ENCODE measurements at places on chromosomes 2 and 18.

GRCh38 chr2:131584940-131585339, 57.3 kb downstream of the CCDC74A start:
- no peak for DNase-seq

DNA sequence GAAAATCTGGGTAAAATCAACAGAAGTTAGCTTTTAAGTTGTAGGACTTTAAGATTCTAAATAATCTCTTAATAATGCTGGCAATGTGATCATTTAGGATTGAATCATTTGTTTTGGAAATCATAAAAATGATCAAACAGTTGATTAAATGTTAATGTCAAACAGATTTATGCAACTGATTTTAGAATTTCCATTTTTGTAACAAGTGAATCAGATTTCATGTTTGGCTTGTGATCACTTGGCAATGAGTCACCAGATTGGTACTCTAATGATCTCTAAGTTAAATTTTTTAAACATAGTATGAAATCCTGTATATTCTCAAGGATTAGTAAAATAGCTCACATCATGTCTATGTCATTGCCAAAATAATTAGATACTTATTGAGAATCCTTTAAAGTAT, 50.1 kb upstream of the UNC80 start:
- no peak for DNase-seq

GRCh38 chr2:212979046-212979612, 172.3 kb downstream of the IKZF2 start:
- DNase-seq = no peak

- DNase-seq = no peak
Measured at GRCh38 chr18:48238206-48238605, 171.0 kb downstream of the ZBTB7C start.

DNA sequence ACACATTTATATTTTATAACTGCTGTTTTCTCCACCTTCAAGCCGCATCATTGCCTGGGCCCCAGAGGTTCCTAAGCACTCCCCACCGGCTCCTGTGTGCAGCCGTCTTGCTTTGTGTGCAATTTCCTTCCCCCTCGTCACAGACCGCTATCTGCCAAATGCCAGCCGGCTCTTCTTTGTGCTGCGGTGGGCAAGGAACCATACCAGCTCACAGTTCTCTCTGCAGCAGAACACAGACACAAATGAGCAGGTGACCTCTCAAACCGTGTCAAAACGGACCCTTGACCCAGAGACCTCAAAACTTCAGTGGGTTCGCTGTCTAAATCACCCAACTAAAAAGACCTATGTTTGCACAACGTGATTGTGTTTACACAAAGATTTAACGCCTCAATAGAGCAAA, 58.2 kb downstream of the KLF7 start:
- no peak for DNase-seq

DNA sequence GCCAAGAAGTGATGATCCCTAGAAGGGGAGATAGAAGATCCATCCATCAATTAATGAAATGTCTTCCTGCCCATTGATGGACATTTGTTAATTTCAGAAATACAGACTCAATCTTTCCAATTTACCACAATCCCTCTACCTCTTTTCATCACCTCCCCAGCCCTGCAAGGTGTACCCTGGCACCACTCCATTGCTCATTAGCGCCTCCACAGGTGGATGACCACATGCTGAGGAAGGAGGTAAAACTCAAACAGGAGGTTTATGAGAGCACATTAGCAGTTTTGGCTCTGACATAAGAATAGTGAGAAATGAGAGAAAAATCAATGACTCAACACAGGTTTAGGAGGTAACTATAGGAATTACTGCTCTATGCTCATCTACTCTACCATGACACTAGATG, 208.0 kb downstream of the C1D start:
- no peak for DNase-seq

DNA sequence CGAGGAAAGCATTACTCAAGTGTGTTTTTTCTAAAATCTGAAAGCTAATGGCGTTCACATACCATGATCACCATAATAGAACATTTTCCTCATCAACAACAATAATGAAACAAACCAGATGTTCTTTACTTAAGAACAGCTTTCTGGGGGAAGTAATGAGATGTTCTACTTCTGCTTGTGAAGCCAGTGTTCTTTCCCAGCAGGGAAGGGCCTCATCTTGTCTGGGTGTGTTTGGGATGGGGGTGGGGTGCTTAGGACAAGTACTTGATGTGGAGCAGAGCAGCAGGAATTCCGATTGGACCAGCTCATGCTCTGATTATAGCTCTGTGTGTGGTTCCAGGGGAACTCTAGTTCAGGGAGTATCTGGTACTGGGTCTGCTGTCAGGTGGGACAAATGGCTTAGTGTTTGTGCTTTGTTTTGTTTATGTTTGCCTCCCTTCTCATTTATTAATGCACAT, 163.0 kb upstream of the NOSTRIN start:
- no peak for DNase-seq

- DNase-seq = no peak
Measured at GRCh38 chr2:68971591-68972231, 2.7 kb upstream of the GKN1 start.

- DNase-seq = no peak
Measured at GRCh38 chr2:9310377-9310776, 103.8 kb downstream of the ASAP2 start.

DNA sequence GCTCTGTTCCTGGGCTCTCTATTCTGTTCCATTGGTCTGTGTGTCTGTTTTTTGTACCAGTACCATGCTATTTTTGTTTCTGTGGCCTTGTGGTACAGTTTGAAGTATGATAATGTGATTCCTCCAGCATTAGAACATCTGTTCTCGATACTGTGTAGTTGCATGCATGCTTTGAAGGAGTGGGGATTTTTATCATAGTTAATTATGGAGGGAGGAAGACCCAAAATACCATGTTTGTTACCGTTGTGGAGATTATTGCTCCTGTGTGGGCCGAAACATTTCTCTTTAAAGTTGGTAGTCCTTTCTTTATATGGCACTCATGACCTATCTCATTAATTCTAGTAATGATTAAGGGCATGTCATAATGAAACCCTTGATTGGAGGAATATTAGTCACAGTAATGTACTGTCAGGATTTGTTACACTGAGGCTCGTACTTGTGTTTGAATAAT, 87.6 kb downstream of the TTC27 start:
- no peak for DNase-seq

GRCh38 chr2:157290525-157290924, 33.0 kb downstream of the GALNT5 start:
- DNase-seq = no peak

GRCh38 chr2:238473014-238473413, 46.3 kb downstream of the ASB1 start:
- no peak for DNase-seq

- DNase-seq = no peak
Measured at GRCh38 chr2:115389024-115389423, 946.6 kb downstream of the DPP10 start.

- no peak for DNase-seq
Measured at GRCh38 chr2:227592694-227593387, 5.9 kb upstream of the SCYGR2 start.

GRCh38 chr2:71898375-71898774, 249.3 kb downstream of the CYP26B1 start:
- DNase-seq = no peak

GRCh38 chr2:7265286-7265685, 348.1 kb downstream of the RNF144A start:
- no peak for DNase-seq

DNA sequence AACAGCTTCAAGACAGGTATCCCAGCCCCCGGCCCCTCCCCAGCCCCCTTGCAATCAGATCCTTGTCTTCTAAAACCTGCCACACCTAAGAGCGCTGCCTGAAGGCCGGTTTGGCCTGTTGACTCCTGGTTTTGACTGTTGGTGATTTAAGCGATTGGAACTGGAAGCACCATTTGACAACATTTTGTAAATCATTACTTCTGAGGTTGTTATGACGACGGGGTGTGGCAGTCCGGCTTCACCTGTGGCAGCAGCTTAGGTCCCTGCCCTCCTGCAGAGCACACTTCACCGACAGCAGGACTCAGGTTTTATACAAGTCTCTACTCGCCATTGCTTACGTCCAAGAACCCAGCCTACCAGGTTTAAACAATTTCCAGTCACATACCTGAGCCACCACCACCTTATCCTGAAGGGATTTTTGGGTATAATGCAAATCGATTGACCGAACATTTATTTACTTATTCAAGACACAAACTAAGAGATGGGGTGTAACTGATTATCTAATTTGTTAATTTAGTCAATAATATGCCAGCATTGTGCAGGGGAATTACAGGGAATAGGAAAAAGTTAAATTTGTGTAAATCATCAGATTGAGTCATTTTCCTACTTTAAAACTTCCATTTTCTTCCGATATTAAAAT, 707 bp upstream of the DGUOK start:
- DNase-seq = peak; percentile 34

- DNase-seq = no peak
Measured at GRCh38 chr2:234964631-234965461, 13.0 kb downstream of the SH3BP4 start.

GRCh38 chr2:176126929-176127773, 2.4 kb upstream of the HOXD8 start:
- DNase-seq = peak; percentile 41

DNA sequence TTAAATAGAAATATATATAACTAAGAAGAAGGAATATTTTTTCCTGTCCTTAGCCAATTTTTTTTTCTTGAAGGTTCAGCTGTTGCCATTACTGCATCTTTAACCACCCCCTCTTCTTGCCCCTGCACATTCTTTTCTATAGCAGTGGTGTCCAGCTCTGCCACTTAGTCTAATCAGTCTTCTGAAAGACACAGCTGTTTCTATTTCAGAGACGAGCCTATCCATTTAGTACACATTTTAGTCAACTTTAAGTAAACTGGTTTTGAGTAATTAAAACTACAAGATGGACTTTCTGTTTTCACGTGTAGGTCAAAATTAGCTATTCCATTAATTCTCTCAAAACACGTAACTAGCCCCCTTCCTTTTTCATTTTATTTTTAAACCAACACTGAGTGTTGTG, 21.0 kb downstream of the SPOPL start:
- no peak for DNase-seq

Measured in NCI-H526 treated with DMSO at 0.1 percent for 48 hours (cell line).